ENCODE measurements at places on chromosomes 7 and 10.

- DNase-seq, result no peak
Measured at GRCh38 chr10:31383810-31384588, 65.0 kb downstream of the ZEB1 start.

GRCh38 chr10:117226813-117227451 is 14.0 kb upstream of the SLC18A2 start:
- DNase-seq, result no peak

- no peak for DNase-seq
Measured at GRCh38 chr7:82319674-82320118, 123.9 kb downstream of the CACNA2D1 start.

GRCh38 chr7:97305589-97305988 is 188.1 kb downstream of the SDHAF3 start:
- DNase-seq, result no peak

- no peak for DNase-seq
Measured at GRCh38 chr10:13311177-13311575, 11.3 kb upstream of the PHYH start.

DNA sequence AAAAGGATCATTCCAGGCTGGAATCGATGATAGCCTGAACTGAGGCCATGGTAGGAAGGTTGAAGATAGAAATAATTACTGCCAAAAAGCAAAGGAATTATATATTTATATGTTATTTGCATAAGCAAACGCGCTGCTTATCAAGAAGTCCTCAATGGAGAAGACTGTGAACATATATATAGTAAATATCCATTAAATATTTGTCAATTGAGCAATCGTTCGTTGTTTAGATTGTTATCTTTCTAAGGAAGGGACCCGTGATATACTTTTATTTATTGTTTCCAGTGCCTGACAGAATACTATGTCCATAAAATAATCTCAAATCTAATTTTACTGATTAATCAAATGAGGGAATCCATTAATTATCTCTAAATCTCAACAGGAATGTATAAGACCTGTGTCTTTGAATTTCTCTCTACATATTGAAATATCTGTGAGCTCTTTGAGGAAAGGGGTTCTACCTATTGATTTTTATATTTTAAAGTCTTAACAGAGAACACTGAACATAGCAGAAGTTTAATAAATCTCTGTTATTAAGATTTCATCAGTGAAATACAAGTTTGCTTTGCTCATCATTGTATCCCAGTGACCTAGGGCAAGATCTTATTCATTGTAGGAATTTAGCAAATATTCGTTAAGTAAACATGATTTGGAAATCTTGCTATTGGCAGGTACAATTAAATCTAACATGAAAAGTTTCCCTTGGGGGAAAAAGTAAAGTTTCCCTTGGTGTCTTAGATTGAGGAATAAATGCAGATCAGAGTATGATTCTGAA is 12.0 kb upstream of the HERC4 start:
- no peak for DNase-seq

DNA sequence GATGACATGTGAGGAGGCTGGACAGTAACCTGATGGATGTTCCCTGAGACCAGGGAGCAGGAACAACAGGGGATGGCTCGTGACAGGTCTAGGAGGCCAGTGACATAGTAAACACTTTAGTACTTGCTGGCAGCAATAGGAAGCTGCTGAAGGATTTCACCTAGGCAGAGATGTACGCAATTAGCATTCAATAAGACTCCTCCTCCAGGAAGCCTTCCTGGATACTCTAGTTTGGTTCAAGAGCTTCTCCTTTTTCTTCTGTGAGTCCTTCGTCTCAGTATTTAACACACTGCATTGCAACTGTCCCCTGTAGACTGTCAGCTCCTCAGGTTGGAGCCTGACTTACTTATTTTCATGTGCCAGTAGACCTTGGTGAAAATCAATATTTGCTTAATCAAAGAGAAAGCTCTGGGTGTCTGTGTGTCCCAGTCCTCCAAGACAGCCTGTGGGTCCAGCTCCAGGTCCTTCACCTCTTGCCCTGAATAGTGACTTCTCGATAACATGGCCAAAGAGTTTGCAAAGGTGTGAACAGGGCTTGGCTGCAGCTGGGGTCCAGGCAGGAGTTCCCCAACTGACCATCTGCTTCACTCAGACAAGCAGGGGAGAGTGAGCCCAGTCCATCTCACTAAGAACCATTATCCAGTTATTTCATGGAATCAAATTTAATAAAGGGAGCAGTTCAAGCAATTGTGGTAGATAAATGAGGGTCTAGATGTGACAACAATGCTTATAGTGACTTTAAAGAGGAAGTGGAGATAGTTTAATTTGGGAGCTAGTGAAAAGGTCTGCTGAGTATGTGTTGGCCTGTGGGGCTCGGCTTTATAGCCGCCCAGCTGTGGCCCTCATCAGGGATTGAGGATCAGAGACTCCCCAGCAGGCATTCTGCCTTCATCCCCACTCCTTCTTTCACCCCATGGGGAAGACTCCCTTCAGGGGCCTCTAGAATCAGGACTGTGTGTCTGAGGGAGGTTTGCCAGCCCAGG is 9.4 kb downstream of the TMEM273 start:
- DNase-seq, result no peak

DNA sequence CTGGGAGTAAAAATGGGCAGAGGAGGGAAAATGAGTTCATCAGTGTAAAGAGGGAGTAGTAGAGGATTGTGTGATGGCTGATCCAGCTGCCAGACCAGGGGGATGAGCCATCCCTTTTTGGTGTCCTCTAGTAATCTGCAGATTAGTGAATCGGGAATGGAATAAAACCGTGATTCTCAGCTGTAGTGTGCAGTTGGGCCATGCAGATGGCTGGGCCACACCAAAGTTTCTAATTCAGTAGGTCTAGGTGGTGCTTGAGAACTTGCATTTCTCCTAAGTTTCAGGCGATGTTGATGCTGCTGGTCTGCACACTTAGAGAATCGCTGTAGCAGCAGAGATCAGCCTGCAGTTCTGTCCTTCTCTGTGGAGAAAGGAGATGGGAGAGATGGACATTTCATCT is 22.7 kb downstream of the PDCD11 start:
- no peak for DNase-seq

GRCh38 chr7:97003262-97004246 is 1.8 kb upstream of the DLX6 start:
- no peak for DNase-seq

DNA sequence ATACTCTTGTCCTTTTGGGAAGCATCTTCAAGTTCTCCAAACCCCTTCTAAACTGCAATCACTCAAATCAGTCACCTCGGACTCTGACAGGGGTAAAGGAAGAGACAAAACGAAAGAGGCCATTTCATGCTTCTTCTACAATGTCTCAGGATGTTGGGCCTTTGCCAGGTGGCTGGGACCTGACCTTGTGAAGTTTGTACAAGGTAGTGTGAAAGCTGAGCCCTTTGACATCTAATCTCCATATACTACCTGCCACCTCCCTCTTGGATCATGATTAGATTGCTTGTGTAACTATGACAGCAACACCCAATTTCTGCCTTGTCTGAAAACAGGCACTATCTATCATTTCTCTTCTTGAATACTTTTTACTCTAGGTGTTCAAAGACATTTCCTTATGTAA is 35.1 kb upstream of the PDLIM1 start:
- no peak for DNase-seq

DNA sequence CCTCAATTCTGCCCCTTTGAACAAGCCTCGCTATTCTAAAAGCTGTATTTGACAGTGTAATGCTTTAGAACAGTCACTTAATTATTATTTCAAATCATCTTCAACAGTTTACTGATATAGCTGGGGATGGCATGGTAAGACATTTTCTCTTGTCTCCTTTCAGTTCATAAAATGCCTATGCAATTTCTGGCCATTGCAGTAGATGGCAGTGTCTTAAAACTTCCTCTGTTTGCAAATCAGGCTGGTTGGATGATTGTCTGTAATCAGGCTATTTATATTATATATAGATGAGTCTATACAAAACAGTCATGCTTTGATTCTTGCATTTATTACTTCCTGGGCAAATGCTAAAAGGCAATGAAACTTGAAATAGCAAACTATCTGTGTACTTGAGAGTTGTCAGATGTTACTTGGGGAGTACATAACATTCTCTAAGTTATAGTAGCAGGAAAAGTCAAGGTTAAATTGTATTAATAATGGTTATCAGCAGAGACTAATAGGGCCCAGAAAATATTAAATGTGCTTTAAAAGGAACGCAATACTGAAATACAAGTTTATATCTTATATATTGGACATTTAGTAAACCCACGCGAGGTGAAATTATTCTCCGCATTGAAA is 55.5 kb upstream of the LHFPL3 start:
- DNase-seq, result no peak

GRCh38 chr10:93670372-93670771 is 32.0 kb downstream of the FRA10AC1 start:
- no peak for DNase-seq

DNA sequence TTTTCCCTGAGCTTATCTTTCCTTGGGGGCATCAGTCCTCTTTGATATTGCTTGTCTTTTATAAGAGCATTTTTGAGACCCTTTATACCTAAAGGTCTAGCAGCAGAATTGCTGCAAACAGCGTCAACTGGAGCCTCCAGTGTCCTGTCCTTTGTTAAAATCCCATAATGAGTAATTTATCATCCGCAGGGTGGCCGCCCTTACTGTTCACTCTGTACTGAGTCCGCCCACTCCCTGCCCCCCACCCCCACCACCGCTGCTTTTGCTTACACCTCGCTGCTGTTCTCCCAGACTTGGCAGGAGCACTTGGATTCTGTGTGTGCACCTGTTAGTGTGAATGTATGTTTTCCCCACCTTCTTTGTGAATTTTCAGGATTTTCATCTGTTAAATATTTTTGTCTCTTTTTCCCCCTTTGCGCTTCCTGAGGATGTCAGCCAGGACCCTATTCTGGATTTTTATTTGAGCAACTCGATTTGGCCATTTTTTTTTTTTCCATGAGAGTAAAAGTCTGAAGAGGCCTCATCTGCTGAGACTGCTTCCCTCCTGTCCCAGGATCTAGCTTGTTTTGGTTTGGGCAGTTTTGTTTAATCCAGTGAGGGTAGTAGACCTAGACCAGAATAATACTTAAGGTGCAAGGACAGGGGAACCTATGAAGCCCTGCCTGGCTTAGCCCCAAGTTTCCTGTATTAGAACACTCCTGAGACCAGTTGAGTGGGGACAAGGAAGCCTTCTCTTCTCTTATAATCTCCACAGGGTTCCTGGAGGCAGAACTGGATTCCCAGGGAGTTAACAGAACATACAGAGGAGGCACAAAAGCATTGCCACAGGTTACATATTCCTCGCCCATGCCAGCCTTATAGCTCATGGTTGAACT is 8.2 kb downstream of the AGFG2 start:
- DNase-seq, result no peak

DNA sequence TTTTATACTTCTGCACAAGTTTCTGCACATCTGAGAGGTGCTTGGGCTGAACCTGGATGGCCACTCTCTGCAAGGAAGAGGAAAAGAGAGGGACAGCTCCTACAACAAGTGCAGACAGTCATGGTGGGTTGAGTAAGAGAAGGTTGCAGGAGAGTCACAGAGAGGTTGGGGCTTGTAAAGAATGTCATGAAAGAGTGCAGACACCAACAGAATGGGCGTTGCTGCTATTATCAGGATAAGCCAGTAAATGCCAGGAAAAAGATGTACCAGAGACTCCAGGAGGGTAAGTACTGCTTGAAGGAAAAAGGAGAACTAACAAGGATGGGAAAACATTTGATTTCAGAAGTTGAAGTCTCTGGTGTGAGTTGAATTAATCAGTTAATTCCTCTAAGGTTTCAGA is 77.8 kb upstream of the NRP1 start:
- DNase-seq, result no peak

GRCh38 chr7:130752424-130752823 is 18.4 kb upstream of the KLF14 start:
- DNase-seq, result no peak

DNA sequence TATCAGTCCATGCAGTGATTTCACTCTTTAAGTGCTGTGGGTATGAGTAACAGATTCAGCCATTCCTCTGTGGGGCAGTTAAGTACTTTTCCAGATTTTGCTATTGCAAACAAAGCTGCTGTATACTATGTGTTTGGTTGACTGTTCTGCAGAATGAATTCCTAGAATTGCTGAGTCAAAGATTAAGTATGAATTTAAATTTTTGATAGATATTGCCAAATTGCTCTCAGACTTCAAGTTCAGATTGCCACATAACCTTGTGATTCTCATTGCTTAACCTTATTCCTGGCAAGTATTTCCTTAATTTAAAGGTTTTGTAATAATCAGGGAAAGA is 21.6 kb upstream of the SAR1A start:
- DNase-seq, result no peak

DNA sequence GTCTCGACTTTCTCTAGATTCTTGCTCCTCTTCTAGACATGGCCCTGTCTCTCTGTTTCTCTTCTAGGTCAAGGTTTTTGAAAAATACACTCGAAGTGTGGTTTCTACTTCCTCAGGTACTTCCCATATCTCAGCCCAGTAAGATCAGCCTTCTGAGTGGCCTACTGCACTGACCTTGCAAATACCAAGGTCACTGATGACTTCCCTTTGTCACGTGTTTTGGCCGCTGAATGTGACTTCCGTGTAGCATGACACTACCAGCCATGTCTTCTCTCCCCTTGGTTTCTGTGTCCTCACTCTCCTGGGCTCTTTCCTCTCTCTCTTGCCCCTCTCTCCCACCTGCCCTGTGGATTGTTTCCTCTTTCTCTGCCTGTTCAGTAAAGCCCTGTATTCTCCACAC is 7.9 kb upstream of the WIPF3 start:
- DNase-seq, result no peak

DNA sequence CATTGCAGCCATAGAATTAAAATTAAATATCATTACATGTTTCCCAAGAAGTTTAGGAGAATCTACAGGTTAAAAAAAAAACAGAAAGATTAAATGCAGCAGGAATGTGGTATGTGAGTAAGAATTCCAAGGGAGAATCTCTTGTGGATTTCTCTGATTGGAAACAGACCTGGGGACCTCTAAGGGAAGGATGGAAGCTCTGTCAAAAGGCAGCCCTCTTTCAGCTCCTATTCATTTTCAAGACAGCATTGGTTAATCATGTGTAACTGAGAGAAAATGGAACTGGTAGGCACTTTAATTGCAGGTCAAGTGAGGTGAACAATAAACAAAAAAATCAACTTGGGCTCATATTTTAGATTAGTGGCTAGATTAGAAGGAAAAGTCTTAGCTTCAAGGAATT is 81.4 kb upstream of the MTPN start:
- no peak for DNase-seq

GRCh38 chr10:92242910-92243671 is 47.8 kb downstream of the CPEB3 start:
- no peak for DNase-seq
